Activated CD4-positive, alpha-beta T cell treated with anti-CD3 and anti-CD28 coated beads, Interleukin-2, amount 50 U/mL, for 24 hours (primary cell): ENCODE measurements at places on chromosomes 3 and 15.

DNA sequence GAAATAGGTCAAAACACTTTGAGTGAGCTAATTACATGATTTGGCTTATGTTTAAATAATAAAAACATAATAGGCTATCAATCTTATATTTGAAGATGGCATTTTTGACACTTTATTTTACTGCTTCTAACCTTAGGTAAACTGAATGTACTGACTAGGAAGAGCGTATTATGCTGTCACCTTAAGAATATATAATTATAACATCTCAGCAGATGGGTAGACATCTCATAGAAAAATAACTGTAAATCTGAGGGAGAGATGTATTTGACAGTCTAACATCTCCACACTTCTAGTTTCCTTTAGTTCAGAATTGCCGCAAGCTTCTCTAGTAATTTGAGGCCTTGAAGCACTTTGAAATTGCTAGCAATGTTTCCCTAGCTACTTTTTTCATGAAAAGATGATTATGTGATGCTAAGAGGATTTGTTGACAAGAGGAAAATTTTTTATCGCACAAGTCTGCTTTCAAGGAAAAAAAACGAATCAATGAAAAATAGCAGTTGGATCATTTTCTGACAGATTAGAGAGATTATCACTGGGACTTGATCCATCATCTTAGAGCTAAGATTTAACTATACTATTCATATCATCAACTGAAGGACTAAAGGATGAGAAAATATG, 238.2 kb upstream of the NAALADL2 start:
- no peak for DNase-seq

DNA sequence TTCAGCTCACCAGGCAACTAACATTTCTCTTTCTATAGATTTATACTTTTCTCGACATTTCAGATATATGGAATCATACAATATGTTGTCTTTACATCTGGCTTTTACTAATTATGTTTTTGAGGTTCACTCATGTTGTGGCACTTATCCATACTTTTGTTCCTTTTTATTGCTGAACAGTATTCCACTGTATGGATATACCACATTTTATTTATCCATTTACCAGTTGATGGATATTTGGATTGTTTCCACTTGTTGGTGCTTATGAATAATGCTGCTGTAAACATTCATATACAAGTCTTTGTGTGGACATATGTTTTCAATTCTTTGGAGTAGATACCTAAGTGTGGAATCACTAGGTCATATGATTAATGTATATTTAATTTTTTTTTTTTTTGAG, 97.2 kb downstream of the LEKR1 start:
- no peak for DNase-seq

DNA sequence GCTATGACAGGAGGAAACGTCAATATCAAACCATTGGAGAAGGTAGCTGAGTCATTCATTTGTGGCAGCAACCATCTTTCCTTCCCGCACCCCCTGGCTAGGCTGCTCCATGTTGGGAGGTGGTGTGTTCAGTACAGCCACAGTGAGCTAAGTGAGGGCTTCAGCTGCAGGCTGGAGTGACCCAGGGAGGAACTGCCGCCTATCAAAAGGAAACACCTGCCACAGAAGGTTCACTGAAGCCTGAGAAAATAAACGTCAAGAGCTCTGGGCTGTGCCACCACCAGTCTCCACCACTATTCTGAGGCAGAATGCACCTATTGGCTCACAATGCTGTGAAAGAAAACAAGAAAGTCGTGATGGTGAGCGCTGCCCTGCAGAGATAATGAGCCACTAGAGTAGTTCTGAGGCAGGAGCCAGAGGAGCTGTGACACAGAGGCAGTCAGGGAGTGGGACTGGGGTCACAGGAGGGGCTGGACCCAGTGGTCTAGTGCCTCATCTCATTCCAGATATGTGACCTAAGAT, 34.8 kb upstream of the CD47 start:
- peak; percentile 35 for DNase-seq

GRCh38 chr3:90026406-90026805, 919.0 kb downstream of the EPHA3 start:
- no peak for DNase-seq

GRCh38 chr15:72912996-72913395, 129.4 kb upstream of the ADPGK start:
- DNase-seq, result no peak

GRCh38 chr3:54427501-54427900, 305.1 kb downstream of the CACNA2D3 start:
- no peak for DNase-seq

GRCh38 chr3:171315101-171315500, 145.1 kb downstream of the TNIK start:
- no peak for DNase-seq

DNA sequence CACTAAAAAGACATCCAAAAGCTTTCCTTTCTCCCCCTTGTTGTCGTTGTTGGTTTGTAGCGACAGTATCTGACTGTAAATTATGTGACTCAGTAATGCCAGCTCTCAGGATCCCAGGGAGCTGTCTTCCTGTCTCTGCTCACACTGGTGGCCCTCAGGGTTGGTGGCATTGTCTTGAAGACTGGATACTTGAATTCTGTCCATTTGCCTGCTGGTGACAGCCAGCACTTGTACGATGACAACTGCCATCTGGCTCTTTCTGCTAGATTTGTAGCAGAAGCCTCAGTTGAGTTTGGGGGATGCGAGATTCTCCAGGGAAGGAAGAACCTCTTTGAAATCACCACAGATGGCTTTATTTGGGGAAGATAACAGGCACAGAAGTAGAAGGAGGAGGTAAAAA, 120.8 kb downstream of the ARPP21 start:
- no peak for DNase-seq

DNA sequence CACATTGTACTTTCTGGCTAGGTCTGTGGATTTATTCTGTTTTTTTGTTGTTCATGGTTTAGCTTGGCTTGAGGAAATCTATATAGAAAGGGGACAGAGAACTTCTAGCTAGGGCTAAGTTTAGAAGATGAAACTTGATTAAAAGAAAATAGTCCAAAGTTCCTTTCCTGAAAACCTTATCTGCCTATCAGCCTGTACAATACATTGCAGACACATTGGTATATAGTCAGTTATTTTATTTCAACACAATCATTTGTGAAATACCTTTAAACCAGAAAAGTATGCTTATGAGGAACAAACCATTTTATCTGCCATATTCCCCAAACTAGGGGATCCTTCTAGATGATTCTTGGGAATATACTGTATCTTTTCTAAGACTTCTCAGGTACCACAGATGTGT, 147.3 kb upstream of the CGNL1 start:
- DNase-seq, result no peak

- DNase-seq, result no peak
Measured at GRCh38 chr3:94972066-94972465, 909.2 kb downstream of the NSUN3 start.

- DNase-seq, result no peak
Measured at GRCh38 chr3:52072020-52072419, 15.6 kb upstream of the DUSP7 start.

- DNase-seq, result no peak
Measured at GRCh38 chr3:40679290-40679689, 154.5 kb downstream of the ZNF621 start.

- no peak for DNase-seq
Measured at GRCh38 chr3:30720586-30721313, 114.3 kb downstream of the TGFBR2 start.

GRCh38 chr3:196938576-196938975, 3.8 kb downstream of the NCBP2 start:
- DNase-seq, result no peak

GRCh38 chr3:183586477-183586876, 31.0 kb upstream of the KLHL6 start:
- no peak for DNase-seq

GRCh38 chr3:142628801-142629200, 32.6 kb downstream of the PLS1 start:
- no peak for DNase-seq

DNA sequence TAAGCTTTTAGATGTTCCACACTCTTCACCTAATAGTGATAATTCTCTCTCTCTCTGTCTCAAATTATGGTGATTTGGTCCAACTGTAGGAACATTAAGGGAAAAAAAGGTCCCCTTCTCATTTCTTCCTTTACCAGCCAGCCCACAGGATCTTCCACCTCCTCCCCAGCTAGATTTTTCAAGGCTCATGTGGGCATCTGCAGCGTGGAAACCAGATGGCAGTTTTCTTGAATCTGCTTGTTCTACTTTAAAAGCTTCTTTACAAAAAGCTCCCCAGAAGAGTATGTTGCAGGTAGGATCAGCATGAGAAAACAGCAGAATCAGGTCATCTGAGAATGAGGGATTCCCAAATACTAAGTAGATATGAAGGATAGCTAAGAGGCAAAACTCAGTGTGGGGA, 208.6 kb upstream of the PFN2 start:
- DNase-seq, result no peak

- no peak for DNase-seq
Measured at GRCh38 chr3:172241405-172241804, 202.0 kb downstream of the FNDC3B start.
